ENCODE measurements at places on chromosomes 7 and 10.

- no peak for DNase-seq
- H3K27me3 ChIP-seq, result no peaks in the 10 kb centered on the region
- no peak overlapping the region for H3K4me3 ChIP-seq
- H3K36me3 ChIP-seq, result no peaks in the 10 kb centered on the region
- no peak overlapping the region for H3K27ac ChIP-seq
Measured at GRCh38 chr10:89954061-89954460, 252.7 kb downstream of the KIF20B start.

DNA sequence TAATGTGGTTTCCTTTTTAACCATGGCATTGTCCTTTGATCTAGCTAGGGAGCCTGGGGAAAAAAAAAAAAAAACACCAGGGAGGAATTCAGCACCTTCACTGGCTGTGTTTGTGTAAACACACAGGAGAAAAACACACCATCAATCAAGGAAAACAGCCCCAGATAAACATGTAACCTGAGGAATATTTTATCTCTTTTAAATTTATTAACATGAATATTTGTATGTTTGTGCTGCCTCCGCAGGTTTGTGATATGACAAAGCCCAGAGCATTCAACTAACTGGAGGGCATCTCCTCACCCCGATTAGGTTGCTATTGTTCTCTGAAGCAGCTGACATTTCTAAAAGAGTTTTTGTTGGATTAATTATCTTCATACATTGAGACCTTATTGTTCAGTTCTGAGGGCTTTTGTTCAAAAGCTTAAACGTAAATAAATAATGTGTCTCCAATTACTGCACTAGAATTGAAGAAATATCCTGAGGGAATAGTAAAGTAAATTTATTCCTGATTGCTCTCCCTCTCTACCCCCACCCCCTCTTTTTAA is 89.4 kb upstream of the SEMA3E start:
- H3K36me3 ChIP-seq, result no peaks in the 10 kb centered on the region
- 0 out of 2 replicates have a peak, but pooled peaks cover 12% of the 10 kb centered on the region for H3K27me3 ChIP-seq
- H3K4me3 ChIP-seq, result no peak overlapping the region
- no peak overlapping the region for H3K27ac ChIP-seq
- H3K4me1 ChIP-seq, result no peaks in the 10 kb centered on the region

GRCh38 chr10:23384364-23384763 is 39.8 kb upstream of the C10orf67 start:
- no peaks in the 10 kb centered on the region for H3K36me3 ChIP-seq
- peak; percentile 59 for DNase-seq
- no peak overlapping the region for H3K27ac ChIP-seq
- 0 out of 2 replicates have a peak, but pooled peaks cover 8% of the 10 kb centered on the region for H3K4me1 ChIP-seq

GRCh38 chr10:3162533-3162932 is 10.0 kb downstream of the PITRM1 start:
- no peak for DNase-seq
- H3K27ac ChIP-seq, result no peak overlapping the region
- no peaks in the 10 kb centered on the region for H3K27me3 ChIP-seq
- H3K4me1 ChIP-seq, result no peaks in the 10 kb centered on the region

GRCh38 chr10:51224671-51225161 is 150.4 kb downstream of the PRKG1 start:
- H3K27ac ChIP-seq, result peak overlapping the region; percentile 73
- DNase-seq, result peak; percentile 86
- H3K4me3 ChIP-seq, result peak overlapping the region; percentile 68
- H3K27me3 ChIP-seq, result no peaks in the 10 kb centered on the region

DNA sequence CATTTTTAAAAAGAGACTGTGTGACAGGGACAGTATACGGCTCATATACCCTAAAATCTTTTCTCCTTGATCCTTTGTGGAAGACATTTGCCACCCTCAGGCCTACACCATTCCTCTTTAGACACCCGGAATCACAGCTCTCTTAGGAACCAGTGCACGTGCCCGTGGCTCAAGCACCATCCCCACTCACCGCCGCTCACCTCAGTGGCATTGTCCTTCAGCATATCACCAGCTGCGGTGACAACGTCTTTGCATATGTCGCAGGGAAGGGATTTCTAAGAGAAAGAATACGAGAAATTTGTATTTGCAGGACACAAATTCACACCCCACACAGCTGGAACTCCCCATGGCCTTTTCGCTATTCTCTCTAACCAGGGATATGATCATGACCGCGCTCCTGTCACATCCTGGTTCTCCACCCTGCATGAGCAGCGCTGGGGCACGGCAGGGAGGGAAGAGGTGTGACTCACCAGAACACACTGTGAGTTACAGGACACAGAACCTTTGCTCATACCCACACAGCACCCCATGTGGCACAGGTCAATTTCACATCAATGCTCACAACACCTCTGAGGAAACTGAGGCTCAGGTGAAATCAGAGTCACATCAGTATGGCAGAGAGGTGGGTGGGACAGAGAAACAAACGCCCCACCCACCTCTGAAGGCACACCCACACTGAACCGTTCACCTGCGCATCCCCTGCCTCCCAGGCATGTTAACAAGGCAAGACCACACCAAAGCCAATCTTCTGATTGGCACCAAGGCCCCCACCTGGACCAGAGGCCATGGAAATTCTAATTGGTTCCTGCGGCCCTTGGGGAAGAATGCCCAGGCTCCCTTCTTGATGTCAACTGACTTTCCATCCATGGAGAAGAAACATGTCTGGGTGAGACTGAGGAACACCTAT is 19.2 kb downstream of the PSAP start:
- peaks cover 21% of the 10 kb centered on the region for H3K4me1 ChIP-seq
- H3K4me3 ChIP-seq, result no peak overlapping the region
- H3K36me3 ChIP-seq, result peaks cover 39% of the 10 kb centered on the region
- peak; percentile 58 for DNase-seq

- DNase-seq, result peak; percentile 69
- peak overlapping the region; percentile 84 for H3K27ac ChIP-seq
- H3K4me1 ChIP-seq, result peaks cover 47% of the 10 kb centered on the region
- H3K4me3 ChIP-seq, result no peak overlapping the region
Measured at GRCh38 chr7:22864301-22864700, 41.7 kb upstream of the TOMM7 start.

DNA sequence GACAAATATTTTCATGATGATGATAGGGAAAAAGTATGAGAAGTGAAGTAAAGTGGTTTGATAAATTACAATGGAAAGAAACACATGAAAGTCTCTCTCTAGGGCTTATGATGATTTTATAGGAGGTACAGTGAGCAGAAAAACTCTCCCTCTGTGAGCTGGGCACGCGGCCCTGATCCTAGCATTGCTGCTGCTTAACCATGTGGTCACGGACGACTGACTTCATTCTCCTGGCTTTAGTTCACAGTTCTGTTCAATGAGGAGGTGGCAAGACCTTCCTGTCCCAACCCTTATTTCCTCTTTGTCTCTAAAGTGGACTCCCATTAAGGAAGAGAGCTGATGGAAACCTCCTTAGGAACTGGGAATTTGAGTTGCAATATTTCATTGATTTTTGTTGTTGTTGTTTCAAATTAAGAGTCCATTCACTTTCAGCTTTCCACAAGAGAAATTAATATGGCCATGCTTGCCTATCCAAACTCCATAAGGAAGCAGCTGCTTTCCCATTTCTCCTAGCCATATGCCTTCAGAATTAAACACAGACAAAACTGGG is 8.2 kb upstream of the PON3 start:
- H3K4me3 ChIP-seq, result no peak overlapping the region
- H3K27ac ChIP-seq, result no peak overlapping the region
- peaks cover 19% of the 10 kb centered on the region for H3K36me3 ChIP-seq
- H3K4me1 ChIP-seq, result peaks cover 9% of the 10 kb centered on the region

DNA sequence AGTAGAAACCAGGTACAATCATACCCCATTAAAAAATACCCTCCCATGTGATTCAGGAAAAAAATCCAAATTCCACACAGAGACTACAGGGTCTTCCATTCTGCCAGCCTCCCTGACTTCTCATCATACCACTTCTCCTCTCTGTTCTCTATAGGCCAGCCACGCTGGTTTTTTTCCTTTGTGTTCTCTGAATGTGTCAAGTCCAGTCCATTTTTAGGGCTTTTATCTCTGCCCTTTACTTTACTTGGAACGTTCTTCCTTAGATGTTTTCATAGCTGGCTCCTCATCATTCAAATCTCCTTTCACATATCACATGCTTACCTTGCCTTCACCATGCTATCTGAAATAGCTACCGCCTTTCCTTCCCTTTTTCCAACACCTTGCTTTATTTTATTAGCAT is 597.6 kb downstream of the PHTF2 start:
- DNase-seq, result no peak
- no peak overlapping the region for H3K4me3 ChIP-seq
- H3K36me3 ChIP-seq, result no peaks in the 10 kb centered on the region
- H3K27ac ChIP-seq, result no peak overlapping the region

GRCh38 chr7:148664324-148664723 is 34.4 kb upstream of the CUL1 start:
- H3K27me3 ChIP-seq, result no peaks in the 10 kb centered on the region
- no peaks in the 10 kb centered on the region for H3K36me3 ChIP-seq
- H3K27ac ChIP-seq, result no peak overlapping the region
- peak; percentile 48 for DNase-seq
- H3K4me3 ChIP-seq, result no peak overlapping the region

DNA sequence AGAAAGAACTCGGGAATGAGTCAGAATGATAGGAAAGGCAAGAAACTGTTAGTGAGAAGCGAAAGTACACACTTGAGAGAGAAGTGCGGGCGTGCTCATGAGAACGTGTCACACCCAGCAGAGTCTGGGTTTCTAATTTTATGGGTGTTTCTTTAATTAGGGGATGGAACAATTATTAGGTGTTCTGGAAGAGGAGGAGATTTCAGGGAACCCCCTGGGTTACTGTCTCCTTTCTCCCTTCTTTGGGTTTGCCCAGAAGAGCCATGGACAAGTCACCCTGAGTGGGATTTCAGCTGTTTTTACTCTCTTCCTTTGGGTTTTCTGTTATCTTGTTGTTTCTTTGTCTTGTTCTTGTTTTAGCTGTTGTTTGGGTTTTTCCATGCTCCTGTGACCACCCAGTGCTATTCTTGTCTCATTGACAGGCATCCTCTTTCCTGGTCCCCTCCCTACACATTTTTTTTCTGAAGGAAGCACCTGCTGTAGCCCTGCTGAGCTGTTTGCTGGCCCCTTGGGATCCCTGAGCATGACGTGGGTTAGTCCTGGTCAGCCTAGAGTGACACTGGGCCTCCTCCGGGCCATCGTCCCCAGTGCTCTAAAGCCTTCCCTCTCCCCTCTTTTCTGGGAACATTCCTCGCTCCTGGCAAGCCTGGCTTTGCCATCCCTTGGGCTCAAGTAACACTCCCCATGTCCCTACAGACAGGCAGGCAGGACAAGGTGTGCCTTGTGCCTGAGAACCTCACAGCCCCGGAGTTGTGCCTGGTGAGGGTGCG is 3.5 kb downstream of the SH2D4B start:
- no peak overlapping the region for H3K4me3 ChIP-seq
- no peak for DNase-seq
- H3K36me3 ChIP-seq, result no peaks in the 10 kb centered on the region
- no peak overlapping the region for H3K27ac ChIP-seq
- no peaks in the 10 kb centered on the region for H3K4me1 ChIP-seq
- peaks cover 9% of the 10 kb centered on the region for H3K27me3 ChIP-seq

- no peaks in the 10 kb centered on the region for H3K27me3 ChIP-seq
- H3K36me3 ChIP-seq, result no peaks in the 10 kb centered on the region
- no peaks in the 10 kb centered on the region for H3K4me1 ChIP-seq
Measured at GRCh38 chr7:122291189-122291588, 13.4 kb downstream of the FEZF1 start.

GRCh38 chr7:4168541-4168940 is 513.6 kb upstream of the FOXK1 start:
- DNase-seq, result no peak
- H3K27ac ChIP-seq, result no peak overlapping the region
- no peak overlapping the region for H3K4me3 ChIP-seq
- H3K4me1 ChIP-seq, result no peaks in the 10 kb centered on the region

DNA sequence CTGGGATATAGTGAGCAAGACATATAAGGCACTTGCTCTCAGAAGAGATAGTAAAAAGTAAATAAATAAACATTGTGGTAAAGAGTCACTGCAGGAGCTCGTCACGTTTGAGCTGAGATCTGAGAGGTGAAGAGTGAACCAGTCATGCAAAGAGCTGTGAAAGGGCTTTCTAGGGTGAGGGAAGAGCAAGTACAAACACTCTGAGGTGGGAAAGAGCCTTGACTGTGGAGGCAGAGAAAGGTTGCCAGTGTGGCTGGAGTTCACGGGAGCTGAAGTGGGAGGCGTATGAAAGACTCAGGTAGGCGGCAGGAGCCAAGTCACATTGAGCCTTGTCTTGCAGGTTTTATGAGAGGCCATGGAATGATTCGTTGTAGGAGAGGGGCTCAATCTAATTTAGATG is 141.0 kb downstream of the C1GALT1 start:
- no peak overlapping the region for H3K27ac ChIP-seq
- H3K27me3 ChIP-seq, result peaks cover 7% of the 10 kb centered on the region
- no peak for DNase-seq
- H3K4me1 ChIP-seq, result no peaks in the 10 kb centered on the region
- H3K4me3 ChIP-seq, result no peak overlapping the region

- H3K27ac ChIP-seq, result no peak within 1 kb of the TSS
- H3K4me3 ChIP-seq, result no peak within 1 kb of the TSS
- no peaks in the 10 kb centered on the region for H3K36me3 ChIP-seq
- peaks cover 95% of the 10 kb centered on the region for H3K27me3 ChIP-seq
- H3K4me1 ChIP-seq, result no peaks in the 10 kb centered on the region
Measured at GRCh38 chr10:69573056-69573806, at the start of gene NEUROG3. NEUROG3 (minus strand) TSS chr10:69573422; CDS start chr10:69573043, 379 bp downstream.

GRCh38 chr10:125076121-125076825 is 84.1 kb downstream of the CTBP2 start:
- DNase-seq, result no peak
- no peak overlapping the region for H3K27ac ChIP-seq
- H3K36me3 ChIP-seq, result no peaks in the 10 kb centered on the region
- H3K4me1 ChIP-seq, result no peaks in the 10 kb centered on the region
- H3K4me3 ChIP-seq, result no peak overlapping the region

GRCh38 chr7:100376066-100376465 is 2.8 kb downstream of the PILRA start:
- no peaks in the 10 kb centered on the region for H3K27me3 ChIP-seq
- no peak for DNase-seq
- H3K36me3 ChIP-seq, result no peaks in the 10 kb centered on the region
- H3K4me3 ChIP-seq, result no peak overlapping the region
- peaks cover 3% of the 10 kb centered on the region for H3K4me1 ChIP-seq

DNA sequence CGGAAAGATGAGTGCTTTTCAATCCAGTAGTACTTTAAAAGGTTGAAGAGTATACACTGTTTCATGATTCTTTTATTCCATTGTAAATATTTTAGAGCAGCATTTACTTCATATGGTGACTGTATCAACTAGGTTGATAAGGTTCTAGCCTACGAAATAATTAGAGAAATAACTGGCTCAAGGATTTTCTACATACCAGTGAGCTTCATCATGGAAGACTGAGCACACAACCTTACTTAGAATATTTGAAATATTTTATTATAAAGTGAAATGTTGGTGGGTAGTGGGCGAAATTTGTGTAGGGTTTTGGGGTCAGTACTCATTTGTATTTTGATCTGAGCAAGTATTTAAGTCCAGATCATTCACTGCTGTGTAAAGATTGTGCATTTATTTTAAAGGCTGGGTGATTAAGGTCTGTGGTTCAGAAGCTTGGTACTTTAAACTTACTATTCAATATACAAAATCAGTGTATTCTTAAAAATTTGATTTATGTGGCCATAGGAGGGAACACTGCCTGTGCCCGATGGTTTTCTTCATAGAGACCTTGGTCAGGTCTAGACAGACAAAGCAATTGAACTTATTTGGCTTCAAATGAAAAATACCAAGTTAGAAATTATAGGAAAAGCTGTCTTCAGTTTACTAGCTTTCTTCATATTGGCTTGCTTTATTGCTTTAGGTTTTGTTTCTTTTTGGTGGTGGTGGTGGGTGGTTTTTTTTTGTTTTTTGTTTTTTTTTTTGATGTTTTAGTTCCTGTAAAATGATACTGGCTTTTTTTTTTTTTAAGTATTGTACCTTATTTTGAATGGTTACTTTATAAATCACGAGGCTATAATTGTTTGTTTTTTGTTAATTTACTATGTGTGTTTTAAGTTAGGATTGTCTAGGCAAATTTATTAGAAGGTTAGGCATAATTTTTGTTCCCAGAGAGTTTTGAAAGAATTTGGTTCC is 3.0 kb downstream of the KMT2E start:
- peak overlapping the region; percentile 99 for H3K27ac ChIP-seq
- peak; percentile 65 for DNase-seq
- peaks cover 51% of the 10 kb centered on the region for H3K4me1 ChIP-seq

Measured in GM23248 (cell line).